ENCODE measurements at places on chromosomes 2 and 18.
A peak's percentile ranks its signal among the peaks of the same experiment; 100 is the strongest.

GRCh38 chr2:16747689-16748088 is 82.1 kb upstream of the CYRIA start:
- no peak for DNase-seq

DNA sequence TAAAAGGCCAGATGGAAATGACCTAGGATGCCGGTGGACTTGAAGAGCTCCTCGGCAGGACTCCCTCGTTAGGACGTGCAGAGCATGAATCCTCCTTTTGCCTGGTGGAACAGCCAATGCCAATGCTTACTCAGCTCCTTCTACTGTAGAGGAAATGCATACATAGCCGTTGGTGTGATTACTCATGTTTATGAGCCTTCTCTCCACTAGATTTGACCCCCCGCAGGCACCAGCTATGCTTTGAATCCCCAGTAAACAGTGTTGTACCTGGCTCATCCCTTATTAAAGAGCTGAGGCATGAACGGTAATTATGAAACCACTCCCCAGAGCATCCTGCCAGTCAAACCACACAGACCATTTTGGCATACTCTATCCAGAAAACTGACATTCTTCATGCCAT is 172.8 kb downstream of the ANTXR1 start:
- no peak for DNase-seq

- peak; percentile 7 for DNase-seq
These were observed 162.7 kb upstream of the ETAA1 start for GRCh38 chr2:67234440-67234839.

DNA sequence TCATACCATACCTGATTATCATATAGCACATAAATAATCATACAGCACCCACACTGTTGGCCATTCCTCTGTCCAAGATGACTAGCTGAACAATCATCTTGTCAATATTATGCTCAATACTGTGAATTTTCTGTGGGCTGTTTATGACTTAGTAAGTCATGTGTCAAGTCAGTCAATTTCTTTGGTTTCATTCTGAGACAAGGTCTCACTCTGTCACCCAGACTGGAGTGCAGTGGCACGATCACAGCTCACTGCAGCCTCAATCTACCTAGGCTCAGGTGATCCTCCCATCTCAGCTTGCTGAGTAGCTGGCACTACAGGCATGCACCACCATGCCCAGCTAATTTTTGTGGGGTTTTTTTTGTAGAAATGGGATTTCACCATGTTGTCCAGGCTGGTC is 5.7 kb downstream of the MCM6 start:
- DNase-seq, result no peak

- no peak for DNase-seq
These were observed 353.9 kb downstream of the PID1 start for GRCh38 chr2:228917220-228917619.

Data from NCI-H1694 treated with DMSO at 0.1 percent for 48 hours (cell line).